ENCODE measurements at places on chromosomes 4 and X.

GRCh38 chrX:134981910-134982309, 8.9 kb upstream of the SMIM10 start:
- DNase-seq: no peak

GRCh38 chr4:159420162-159421057, 317.5 kb downstream of the RAPGEF2 start:
- DNase-seq: no peak

DNA sequence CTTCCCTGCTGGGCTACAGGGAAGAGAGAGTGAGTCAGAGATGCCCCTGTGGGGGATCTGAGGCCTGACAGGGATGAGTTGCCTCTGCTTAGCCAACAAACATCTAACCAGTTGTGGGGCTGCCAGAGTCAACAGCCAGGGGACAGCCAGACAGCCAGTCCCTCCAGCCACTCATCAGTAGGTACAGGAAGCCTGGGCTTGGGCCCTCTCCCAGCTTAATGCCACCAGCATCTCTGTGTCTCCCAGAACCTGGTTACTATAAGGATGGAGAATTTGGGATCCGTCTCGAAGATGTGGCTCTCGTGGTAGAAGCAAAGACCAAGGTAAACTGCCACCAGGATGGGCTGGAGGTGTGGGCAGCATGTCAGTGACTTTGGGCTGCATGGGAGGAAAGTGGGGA, 17.3 kb upstream of the SASH3 start:
- no peak for DNase-seq

GRCh38 chr4:97646997-97647396, 496.3 kb downstream of the STPG2 start:
- DNase-seq: no peak

GRCh38 chrX:113793563-113793962, 790.3 kb upstream of the HTR2C start:
- no peak for DNase-seq

DNA sequence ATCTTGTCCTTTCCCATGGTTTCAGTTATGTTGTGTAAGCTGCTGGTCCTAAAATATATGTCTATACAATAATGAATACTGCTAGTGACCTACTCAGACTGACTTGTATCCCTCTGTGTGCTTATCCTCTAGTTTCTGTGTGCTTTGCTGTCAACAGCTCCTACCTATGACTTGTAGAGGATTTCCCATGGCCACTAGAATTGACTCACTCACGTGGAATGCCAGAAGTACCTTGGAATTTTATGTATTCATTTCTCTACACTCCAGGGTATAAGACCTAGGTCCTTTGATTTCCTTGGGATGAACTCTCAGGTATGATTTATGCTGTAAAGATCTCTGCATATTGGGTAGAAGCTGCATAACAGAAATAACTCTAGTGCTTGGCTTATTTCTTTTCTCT, 279.9 kb upstream of the SLIT2 start:
- DNase-seq: no peak

DNA sequence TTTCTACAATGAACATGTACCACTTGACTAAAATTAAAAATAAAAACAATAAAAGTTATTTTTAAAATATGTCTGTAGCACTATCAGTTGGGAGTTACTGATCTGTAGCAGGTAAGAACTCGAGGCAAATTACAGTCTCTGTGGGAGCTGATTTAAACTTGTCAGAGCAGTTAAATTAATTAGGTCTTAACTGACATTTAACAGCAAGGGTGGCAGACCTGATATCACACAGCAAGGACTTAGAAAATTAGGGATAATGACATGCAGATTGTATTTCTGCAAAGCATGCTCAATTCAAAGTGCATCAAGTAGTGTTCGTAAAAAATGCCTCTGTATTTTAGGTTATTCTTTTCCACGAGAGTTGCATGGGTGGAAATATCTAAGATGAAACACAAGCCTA, 208.9 kb downstream of the SPATA18 start:
- no peak for DNase-seq

DNA sequence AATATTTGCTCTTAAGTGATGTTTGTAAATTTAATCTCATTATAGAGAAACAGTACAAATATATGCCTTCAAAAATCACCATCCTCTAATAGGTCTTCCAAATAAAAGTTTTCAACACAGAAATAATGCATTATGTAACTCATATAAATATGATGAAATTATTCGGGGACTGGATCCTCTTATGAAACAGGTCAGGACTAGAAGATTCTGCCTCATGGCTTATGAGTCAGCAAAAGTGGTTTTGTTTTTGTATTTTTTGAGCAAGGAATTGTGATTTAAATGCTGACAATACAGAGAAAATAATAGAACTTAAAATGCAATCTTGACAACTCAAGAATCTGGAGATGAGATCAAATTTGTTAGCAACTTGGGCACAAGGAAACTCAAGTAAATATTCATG, 179.7 kb upstream of the NDP start:
- no peak for DNase-seq

DNA sequence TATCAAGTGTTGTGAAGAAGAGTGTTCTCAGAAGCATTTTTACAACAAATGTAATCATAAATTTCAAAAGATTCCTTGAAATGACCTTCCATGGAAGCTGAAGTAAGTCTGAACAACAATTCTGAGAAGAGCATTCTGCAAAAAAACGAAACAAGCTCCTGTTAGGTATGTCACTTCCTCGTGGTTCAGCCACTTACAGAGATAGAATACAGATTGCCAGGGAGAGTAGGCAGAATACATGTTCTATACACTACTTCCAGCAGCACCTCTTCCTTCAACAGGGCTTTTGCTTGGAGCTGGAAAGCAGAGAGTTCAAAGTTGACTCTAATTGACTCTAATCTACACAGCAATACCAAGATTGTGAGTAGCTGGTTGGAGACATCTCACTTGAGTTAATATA, 274.5 kb downstream of the ADGRA3 start:
- no peak for DNase-seq

DNA sequence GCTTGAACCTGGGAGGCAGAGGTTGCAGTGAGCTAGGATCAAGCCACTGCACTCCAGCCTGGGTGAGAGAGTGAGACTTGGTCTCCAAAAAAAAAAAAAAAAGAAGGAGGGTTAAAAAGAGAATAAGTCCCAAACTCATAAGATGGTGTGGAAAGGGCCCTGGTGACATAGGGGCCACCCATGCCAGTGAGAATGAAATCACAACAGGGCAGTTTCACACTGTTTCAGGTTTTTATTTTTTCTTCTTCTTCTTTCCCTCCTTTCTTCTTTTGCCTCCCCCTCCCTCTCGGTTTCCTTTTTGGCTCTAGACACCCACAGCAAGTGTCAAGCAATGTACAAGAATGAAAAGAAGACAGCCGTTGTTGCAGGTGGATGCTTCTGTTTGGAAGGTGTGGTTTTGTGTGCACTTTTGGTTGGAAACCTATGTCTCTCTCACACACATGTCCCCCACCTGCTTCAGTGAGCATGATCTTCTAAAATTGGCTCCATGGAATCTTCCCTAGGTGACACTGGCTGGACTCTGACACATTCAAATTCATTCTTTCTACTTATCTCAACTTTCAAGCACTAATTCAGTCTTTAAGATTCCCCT, 14.4 kb upstream of the TLR8 start:
- DNase-seq: no peak

DNA sequence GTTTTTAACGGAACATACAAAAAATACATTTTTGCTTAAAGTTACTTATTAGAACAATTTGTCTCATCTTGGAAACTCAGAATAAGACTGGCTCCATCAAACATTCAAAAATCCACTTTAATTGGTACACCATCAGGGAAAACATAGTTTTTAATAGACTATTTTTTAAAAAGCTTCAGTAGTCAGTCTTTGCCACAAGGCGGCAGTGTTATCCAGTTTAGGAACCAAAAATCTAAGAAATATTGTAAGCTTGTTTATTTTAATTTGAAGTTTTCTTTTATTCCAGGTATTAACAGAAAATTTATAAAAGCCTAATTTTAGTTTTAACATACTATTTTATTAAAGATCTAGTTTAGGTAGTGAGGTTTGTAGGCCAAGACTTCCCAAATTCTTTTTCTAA, 107.7 kb downstream of the APOOL start:
- no peak for DNase-seq

- no peak for DNase-seq
Observed at GRCh38 chr4:7074426-7074825, 6.6 kb upstream of the GRPEL1 start.

DNA sequence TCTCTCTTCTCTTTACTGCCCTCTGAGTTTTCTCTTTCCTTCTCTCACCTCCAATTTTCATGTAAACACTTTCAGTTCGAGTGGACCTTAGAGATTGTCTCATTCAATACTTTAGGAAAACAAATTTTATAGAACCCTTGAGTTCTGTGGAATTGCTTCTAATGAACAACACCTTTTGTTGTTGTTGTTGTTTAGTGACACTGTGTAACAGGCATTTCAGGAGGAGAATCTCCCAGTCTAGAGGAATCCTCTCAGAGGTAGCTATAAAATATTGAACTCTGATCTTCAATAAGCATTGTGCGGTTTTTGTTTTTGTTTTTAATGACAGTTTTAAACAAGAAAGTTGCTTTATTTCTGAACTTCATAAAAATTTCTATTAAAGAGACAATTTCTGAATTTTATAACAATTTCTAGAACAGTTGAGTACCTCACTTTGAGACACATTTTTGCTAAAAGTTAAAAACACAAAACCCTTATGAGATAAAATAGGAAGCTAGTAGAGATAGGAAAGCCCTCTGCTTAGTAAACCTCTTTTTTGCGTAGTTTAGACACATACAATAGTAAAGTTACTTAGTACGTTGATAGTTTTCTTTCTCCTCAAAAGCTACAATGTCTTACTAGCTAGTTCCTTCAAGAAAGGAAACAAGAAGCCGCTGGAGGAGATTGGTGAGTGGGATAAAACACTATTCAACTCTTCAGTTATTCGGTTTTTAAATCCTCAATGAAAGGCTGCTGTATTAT, 38.8 kb downstream of the CLCN3 start:
- DNase-seq: no peak

DNA sequence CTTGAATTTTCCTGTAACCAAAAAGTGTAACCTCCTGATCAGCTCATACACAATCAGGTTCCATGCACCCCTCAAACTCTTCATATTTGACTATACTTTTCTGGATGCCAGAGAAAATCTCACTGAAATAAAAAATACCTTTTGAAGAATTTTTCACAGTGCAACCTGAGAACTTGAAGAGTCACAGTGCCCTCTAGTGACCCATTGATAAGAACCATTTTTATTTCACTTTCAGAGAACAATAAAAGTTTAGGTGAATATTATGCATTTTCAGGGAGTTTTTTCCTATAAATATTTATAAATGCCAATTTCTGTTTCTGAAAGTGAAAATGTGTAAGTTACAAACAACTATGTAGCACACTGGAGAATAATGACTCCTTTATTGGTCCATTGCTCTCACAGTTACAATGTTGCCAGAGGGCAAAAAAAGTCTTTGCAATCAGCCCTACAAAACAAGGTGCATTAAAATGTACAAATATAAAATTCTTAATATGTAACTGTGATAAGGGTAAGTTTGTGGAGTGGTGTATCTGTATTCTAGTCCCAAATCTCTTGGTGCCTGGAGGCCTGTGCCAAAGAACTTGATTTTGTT, 153.6 kb upstream of the INTU start:
- no peak for DNase-seq

GRCh38 chrX:1041091-1041490, 171.4 kb downstream of the CRLF2 start:
- DNase-seq: no peak

GRCh38 chr4:70930530-70931256, 28.5 kb downstream of the MOB1B start:
- no peak for DNase-seq

- DNase-seq: no peak
Observed at GRCh38 chr4:7387925-7388324, 46.8 kb downstream of the PSAPL1 start.

DNA sequence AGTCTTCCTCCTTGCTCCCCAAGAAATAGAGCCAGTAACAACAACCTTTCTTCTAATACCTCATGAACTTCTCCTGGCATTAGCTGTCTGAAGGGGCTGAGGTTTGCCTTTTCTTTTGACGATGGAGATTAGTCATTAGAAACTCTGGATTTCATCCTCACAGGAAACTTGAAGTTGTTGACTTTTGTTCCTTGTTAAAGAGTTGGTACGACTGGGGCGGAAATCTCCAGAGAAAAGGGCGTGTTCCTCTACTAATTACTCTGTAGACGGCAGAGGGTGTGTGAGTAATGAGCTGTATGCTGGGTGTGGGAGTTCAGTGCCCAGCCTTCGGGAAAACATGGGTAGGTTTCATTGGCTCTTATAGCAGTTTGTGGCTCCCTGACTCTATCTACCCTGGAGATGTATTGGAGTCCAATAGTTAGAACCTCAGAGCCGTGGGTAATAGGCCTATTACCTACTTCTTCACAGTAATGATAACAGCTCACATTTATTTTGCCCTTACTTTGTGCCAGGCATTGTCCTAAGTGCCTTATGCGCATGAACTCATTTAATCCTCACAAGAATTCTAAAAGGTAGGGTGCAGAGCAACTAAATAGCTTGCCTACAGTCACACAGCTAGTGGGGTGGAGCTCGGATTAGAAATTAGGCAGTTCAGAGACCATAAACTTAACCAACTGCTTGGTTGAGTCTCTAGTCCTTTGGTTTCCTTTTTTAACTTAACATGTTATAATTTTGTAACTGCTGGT, 23.4 kb downstream of the TMEM164 start:
- no peak for DNase-seq

- DNase-seq: no peak
Observed at GRCh38 chr4:77104388-77104787, 28.6 kb upstream of the CCNI start.

DNA sequence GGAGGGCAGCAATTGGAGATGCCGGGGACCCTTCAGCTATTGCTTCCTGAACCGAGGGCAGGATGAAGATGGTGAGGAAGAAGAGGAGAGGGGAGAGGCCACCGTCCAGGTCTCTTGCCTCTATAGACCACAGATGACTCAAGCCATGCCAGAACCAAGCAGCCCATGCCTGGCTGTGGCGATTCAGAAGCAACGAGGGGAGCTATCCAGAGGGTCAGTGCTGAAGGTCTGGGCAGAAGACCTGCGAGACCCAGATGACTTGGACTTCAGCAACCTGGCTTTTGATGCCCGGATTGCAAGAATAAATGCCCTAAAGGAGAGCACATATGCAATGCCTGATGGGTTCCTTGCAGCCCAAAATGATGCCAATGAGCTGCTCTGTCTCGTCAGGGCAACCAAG, 70.2 kb upstream of the PRPS2 start:
- DNase-seq: no peak

DNA sequence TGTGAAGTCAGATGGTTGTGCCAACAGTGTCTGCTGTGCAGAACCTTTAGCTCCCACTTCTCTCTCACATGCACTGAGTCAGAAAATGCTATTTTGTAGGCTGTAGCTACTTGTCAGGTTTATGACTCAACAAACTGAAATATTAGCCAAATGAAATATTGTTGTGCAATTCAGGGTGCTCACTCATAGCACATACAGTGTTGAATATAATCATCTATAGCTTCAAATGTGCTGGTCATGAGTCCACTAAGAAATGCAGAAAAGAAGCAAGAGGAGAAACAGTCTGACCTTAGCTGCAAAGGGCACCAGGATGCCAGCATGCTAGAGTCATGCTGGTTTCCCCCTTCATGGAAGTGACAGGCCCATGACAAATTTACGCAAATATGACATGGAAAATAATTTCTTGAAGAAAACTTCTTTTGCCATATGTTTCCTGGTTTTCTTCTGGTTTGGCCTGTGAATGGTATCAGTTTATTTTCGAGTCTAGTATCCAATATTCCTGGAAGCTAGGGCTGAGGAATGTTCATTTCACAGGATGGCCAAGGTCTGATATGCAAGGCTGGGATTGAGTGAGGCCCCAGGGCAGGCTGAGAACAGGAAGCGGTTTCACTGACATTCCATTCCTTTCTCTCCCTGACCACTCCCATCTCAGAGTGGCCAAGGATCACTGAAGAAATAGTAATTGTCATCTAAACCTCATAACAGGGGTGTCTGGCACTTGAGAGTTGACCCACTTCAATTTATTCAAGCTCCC, 10.3 kb upstream of the CXCL2 start:
- no peak for DNase-seq

Measured in stimulated activated CD8-positive, alpha-beta memory T cell treated with anti-CD3 and anti-CD28 coated beads, Interleukin-4, amount 100 ng/mL, for 4 hours (primary cell).